ENCODE measurements at places on chromosomes 2 and 18. TPM values are rescaled to one million over a fixed set of nuclear protein-coding genes. Genes with fewer than 3 reads are reported as not detected.

Gene PCARE
- not detected for total RNA-seq

Gene CHST10
- 24.4 TPM for total RNA-seq

GRCh38 chr2:160610041-160610440 lies 116.4 kb upstream of the RBMS1 start:
- DNase-seq, result no peak

GRCh38 chr2:6310256-6311215 lies 555.2 kb downstream of the CMPK2 start:
- DNase-seq, result no peak

DNA sequence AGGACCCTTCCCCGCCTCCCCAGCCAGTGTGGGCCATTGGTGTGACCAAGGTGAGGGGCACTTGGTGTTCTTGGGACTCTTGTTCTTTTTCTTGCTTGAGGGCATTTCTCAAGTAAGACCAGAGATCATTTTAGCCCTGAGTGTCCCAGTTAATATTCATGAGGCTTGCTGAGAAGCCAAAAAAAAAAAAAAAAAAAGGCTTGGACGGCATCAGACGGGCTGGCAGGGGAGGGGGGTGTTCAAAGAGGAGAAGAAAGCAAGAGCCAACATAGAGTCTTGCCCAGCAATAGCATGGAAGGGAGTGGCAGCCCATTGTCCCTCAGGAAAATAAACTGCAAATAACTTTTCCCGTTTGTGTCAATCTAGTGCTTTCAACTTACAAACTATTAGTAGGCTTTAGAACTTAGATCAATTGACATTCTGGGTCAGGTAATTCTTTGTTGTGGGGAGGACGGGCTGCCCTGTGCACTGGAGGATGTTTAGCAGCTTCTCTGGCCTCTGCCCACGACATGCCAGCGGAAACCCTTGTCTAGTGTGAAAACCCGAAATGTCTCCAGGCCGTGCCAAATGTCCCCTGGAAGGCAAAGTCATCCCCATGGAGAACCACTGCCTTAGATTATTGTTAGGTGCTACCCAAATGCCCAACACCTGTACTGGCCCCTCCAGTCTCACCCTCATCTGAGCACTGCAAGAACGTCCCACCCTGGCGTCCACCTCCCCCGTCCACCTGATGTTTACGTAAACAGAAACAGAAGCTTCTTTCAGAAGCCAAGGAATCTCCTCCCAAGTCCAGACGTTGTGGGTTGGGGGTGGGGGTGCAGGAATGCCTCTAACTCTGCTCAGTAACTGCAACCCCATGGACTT lies 163.4 kb downstream of the BCL2 start:
- DNase-seq, result no peak

DNA sequence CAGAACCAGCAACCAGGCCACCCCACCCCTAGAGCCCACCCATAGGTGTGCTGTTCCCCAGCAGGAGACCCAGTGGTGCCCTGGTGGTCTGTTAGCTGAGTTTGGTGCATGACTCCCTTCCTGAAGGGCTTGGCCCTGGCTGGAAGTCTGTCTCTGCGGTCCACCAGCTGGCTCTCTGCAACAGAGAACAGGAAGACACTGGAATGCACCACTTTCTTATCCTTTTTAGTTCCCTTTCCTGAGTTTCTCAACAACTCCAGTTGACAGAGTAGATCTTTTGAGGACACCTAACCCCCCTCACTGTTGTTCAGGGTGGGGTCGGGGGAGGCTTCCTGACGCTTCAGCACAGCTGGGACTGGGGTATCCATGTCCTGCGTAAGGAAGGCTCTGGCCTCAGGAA lies 11.9 kb upstream of the RPL37A start:
- DNase-seq, result no peak

DNA sequence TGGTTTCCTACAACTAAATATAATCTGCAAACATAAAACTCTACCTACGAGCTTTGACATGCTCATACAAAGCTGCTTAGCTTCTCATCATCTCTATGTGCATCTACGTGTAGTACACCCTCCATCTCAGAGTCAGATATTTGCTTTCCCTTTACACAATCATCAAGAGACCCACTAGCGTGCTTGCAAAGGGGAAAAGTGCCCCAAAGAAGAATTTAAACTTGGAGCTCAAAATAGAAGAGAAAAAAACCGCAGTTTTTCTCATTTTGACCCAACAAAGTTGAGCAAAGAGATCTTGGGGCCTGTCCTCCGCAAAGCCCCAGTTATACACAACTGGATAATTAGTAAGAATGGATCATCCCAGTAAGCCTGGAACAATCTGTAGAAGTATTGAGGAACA lies 104.1 kb downstream of the PAX3 start:
- no peak for DNase-seq

DNA sequence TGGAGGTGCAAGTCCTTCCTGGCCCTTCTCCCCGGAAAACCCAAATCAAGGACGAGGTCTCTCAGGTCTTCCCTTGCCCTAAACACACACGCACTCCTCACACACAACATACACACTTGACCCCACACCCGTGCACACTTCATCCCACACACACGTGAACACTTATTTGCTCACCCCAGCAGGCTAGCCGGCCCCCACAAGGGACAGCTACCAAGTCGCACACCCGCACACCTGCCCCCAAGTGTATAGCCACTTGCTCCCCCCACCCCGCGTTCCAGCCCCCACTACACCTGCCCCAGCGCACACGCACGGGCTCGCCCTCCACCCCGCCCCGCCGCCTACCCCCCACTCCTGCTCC lies 359 bp downstream of the TGFBRAP1 start:
- no peak for DNase-seq

Gene ZNG1B
- total RNA-seq, result 41.7 TPM

Gene MREG
- total RNA-seq, result 23.0 TPM

Gene SLC9A4
- 0.11 TPM for total RNA-seq

Gene NCL
- 944 TPM for total RNA-seq

- DNase-seq, result no peak
Measured at GRCh38 chr2:142310530-142310929, 179.7 kb upstream of the LRP1B start.

GRCh38 chr2:144511937-144512336 lies 8.0 kb downstream of the ZEB2 start:
- no peak for DNase-seq

Gene PNPT1
- 44.9 TPM for total RNA-seq
